T-helper 17 cell (primary cell): ENCODE measurements at places on chromosomes 6 and 20.

GRCh38 chr6:167441715-167442206, 116.9 kb downstream of the TTLL2 start:
- no peak for DNase-seq

DNA sequence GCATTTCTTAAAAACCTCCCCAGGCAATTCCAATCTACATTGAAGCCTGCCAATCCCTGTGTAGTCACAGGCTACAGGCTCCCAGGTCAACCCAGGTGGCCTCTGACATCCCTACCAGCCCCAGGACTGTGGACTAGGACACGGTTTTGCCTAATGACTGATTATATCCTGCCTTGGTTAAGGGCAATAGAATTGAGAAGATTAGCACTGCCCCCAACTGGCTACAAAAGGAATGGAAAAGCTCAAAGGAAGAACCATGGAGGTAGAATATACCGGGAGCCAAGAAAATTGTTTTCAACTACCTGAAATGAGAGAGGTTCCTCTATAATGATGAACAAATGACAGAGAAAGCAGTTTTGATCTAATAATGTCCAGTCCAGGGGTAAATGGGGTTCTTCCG, 421.1 kb upstream of the AGPAT4 start:
- DNase-seq: no peak

GRCh38 chr6:153958860-153959259, 80.2 kb upstream of the OPRM1 start:
- no peak for DNase-seq

GRCh38 chr6:33205191-33206026, 954 bp downstream of the HSD17B8 start:
- no peak for DNase-seq

- DNase-seq: no peak
Observed at GRCh38 chr20:41242807-41243206, 74.7 kb downstream of the ZHX3 start.

DNA sequence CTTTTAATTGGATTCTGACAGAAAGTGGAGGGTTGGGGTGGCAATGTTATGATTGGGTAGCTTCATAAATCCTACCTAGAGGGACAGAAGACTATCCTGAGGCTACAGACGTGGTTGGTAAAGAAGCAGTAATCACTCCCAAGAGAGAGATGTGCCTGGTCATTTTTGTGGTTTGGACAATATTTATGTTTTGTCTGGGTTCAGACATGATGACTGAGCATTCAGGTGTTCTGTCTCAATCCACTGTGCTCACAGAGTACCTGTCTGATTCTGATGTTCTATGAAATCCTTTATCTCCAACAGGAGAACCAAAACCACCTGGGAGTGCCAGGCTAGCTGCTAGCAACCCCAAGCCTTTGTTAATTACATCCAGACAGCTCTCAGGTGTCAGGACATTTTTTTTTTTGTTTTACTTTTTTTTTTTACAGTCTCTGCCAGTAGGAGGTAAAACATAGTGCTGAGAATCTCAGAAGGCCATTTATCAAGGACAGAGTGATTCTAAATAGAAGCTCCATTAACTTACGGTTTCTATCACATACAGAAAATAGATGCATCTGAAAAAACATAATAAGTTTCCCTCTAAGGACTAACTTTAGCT, 1.6 kb upstream of the HLA-DQA1 start:
- no peak for DNase-seq

GRCh38 chr20:63027221-63027921, 20.6 kb upstream of the BHLHE23 start:
- DNase-seq: no peak

GRCh38 chr6:117469791-117470190, 12.7 kb upstream of the DCBLD1 start:
- DNase-seq: no peak

DNA sequence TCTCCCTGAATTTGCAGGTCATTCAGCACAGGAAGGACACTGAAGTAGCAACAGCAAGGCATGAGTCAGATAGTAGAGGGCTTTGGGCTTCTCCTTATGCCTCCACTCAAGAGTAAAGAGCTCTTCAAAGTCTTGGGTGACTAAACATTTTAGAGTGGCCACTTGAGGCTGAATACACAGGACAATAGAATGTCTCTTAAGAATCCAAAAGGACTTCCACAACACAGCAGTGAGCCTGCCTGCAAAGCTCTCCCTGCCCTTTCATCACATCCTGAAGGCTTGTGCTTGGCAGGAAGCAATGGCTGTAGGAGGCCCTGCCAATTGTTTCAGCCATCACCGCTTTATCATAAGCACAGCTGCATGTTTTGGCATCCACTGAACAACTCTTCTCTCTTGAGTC, 36.8 kb downstream of the FOXQ1 start:
- no peak for DNase-seq

DNA sequence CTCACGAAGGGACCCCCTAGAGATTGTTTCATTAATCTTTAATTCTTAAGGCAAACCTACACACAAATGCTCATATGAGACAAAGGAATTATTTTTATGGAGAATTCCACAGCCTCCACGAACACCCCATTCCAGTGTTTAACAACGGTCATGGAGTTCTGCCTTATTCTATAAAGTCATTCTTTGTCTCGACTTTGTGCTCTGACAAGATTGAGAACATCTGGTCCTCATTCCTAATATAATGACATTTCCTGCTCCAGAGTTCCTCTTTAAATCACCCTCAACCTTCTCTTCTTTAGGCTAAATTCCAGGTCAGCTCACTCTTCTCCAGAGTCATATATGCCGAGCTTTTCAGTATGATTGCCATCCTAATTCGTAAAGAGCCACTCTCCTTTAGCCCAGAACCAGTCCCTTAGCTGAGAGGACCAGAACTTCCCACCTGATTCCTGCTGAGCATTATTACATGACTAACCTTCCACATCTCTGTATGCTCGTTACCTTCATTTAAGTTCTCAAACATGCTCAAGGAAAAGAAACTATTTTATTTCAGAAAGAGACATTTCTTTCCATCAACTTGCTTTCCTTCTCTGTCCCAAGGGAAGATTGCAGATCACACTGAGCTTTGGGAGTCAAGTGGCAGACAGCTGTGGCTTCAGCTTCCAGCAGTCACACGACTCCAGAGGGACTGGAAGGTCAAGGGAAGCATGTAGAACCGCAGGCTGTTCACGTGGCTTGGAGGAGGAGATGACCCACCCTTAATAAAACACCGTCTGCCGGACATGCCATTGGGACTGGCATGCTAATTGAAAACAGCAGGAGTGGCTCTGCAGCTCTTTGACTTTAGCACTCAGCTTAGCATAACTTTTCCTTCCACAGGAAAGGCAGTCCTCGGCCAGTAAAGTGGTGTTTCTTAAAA, 467.1 kb upstream of the HSF2 start:
- DNase-seq: no peak

DNA sequence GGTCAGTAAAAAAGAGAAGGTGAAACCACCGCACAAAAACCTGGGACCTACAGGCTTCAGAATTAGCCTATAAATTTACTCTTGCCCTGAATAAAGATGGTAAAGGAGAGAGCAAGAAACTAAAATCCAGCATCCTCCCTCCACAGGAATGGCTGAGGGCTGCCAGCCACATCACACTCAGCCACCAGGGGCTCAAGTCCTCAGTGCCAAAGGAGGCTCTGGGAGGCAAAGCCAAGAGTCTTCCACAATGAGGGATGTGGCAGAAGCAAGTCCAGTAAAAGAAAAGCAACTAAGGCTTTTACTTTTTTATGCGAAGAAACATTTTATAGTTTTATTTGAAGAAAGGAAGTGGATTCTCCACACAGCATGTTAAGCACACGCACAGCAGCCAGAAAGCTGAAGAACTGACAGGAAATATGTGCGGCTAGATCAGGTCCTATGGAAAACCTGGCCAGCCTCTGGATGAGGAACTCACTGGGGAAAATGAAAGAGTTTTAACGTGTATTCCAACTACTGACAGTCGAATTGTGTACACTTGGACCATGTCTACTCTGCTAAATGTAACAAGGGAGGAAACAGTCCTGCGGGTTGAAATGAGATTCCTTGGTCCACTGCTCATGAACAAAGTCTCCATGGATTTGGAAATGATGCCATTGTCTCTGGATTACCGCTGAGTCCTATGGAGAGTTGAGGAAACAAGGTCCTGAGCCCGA, 219.4 kb upstream of the SSTR4 start:
- DNase-seq: no peak

DNA sequence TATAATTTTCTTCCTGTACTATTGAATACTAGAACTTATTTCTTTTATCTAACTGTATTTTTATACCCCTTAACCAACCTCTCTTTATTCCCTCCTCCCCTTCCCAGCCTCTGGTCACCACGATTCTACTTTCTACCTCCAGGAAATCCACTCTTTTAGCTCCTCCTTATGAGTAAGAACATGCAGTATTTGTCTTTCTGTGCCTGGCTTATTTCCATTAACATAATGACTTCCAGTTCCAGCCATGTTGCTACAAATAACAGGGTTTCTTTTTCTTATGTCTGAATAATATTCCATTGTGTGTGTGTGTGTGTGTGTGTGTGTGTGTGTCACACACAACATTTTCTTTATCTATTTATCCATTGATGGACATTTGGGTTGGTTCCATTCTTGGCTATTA, 152.3 kb upstream of the OLIG3 start:
- no peak for DNase-seq

- no peak for DNase-seq
Observed at GRCh38 chr6:27759930-27760329, 152.3 kb downstream of the OR2B2 start.
